ENCODE measurements at places on chromosomes 5 and 9.

DNA sequence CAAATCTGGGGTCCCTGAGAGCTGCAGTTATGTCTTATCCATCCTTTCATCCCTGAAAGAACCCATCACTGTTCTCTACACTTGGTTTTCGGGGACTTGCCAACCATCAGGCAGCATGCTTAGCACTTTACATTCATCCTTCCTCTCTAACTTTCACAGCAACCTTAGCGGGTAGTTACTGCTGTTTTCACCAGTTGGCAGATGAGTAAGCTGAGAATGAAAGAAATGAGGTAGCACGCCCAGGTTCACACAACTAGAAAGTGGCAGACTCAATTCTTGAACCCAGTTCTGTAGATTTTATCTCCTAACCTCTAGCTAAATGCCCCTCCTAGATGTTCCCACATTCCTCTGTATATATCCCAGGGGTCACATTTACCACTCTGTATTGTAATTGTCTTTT is 342.0 kb upstream of the WWC1 start:
- no peak for DNase-seq

DNA sequence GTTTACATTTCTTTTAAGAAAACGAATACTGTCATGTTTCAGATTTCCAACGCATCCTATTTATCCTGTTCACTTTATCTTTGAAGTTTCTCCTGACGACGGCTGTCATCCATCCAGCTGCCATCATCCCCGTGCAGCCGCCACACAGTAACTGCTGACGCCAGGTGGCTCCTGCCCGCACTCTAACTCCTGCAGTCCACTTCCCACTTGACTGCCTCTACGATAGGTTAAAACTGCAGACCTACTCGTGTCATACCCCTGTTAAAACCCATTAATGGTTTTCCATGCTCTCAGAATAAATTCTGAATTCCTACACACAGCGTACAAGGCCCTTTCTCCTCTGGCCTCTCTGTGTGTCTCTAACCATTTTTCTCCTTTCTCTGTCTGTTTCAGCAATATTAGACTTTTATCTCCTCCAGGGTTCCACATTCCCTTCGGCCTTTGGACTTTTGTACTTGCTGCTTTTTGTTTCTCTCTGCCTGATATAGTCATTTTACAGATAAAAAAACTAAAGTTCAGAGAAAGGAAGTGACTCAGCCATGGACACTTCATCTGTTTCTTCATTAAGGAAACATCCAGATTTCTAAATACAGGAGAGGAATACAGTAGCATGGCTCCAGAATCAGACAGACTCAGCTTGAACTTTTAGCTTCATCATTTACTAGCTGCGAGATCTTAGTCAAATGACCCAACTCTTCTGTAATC is 84.9 kb downstream of the ADAMTS12 start:
- no peak for DNase-seq

DNA sequence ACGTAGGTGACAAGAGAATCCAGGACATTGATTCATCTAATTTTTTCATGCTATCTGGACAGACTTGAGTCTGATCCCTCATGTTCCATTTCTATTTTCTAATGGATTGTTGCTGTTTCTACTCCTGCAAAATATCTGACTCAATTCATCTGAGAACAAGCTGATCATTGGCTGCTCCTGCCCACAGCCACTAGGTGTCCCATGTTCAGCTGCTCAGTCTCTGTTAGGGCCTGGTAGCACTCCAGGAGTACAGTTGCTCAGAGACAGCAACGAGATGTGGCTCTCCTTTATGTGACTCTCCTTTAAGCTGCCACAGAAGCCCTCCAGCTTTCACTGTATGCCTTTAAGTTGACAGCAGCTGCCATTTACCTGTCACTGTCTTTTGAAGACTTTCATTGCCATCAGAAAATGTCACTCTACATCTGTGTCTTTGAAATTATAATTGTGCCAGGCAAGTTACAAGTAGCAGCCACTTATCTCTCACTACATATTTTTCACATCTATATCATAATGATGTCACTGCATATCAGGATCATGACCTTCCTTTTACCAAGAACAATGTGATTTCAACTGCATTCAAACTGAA is 1944.2 kb upstream of the NUDT12 start:
- no peak for DNase-seq

DNA sequence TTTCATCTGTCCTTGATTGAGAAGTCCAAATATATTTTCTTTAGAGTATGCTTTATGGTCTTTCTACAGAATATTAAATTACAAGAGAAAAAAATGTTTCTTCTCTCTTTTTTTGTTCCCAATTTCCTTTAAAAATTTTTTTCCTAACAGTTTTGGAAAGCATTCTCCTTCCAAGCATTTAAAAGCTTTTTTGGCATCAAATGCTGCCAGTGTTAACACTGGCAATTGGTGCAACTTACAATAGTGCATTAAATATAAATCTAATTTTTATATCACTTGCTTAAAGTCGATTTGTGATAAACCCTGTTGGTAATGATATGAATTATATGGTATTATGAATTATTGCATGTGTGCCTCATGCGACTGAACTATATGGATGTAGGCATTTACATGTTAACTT is 165.9 kb upstream of the ELL2 start:
- DNase-seq: no peak

DNA sequence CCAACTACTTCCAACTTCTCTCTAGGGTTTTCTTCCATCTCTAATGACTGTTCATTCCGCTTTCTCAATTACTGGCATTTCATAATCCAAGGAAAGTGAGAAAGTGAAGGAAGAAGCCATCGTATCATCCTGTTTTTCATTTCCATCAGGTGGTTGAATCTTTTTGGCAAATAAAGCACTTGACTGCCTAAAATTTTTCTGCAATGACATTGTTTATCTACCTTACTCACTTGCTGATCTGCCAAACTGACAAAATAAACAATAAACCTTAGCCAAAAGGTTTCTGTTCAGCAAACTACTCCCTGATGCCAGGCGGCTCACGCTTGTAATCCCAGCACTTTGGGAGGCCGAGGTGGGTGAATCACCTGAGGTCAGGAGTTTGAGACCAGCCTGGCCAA is 18.4 kb downstream of the FNBP1 start:
- DNase-seq: no peak

DNA sequence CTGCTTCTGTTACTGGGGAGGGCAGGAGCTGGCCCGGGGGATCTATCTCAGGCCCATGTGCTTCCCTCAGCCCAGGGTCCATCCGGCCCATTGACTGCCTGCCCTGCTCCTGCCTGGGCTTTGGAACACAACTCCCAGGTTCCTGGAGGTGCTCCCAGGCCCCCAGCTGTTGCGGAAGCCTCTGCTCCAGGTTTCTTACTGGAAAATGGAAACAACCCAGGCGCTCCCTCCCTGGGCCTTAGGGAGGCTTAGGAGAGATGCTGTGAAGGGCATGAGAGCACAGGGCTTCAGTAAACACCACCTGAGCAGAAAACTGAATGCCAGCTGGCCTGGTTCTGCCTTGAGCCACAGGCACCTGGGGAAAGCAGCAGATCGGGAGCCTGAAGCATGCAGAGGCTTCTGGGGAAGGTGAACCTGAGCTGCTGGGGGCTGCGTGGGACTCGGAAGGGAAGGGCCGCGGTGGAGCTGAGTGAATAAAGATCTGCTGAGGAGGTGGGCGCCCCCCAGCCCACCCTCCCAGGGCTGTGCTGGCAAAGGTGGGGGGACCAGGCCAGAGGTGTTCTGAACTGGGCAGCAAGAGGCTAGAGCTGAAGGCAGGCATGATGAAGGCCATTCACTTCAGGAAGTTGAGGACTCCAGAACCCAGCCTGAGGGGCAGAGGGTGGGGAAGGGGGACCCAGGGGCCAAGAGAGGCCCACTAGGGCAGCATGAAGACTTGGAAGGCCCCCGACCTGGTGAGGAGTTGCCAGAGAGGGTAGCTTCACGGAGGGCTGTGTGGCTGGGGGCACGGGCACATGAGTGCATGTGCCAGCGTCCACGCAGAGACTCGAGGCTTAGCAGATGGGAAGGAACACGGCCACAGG is 64.8 kb downstream of the SHB start:
- no peak for DNase-seq

- DNase-seq: no peak
Measured at GRCh38 chr5:123084730-123085605, 4.1 kb upstream of the PRDM6 start.

DNA sequence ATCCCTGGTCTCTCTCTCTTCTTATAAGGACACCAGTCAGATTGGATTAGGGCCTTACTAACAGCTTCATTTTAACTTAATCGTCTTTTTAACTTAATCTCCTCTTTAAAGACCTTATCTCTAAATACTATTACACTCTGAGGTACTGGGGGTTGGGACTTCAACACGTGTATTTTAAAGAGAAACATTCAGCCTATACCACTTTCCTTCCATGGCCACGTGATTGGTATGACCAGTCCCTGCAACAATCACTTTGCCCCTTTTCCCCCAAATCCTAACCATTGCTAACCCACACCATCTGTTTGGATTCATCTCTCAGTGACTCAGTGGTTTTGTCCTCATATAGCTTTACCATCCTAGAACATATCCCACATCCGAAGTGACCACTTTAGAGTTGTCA is 3.8 kb upstream of the MAN2A1 start:
- DNase-seq: no peak

GRCh38 chr5:147400881-147401280 is 109.0 kb downstream of the DPYSL3 start:
- DNase-seq: no peak

DNA sequence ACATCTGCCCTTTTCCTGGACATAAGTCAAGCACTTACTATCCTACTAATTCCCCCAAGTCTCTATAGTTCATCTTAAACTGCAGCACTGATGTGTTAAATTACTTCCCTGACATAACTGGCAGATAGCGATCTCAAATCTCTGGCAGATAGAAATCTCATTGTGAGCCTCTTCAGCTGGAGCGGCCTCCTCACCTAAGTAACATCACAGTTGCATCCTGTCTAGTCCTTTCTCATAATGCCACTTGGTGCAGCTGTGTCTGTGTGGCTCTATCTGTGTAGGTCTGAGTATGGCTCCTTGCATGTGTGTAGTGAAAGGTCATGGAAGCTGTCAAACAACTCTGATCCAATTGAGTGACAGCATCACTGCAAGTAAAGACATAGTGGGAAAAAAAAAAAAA is 53.6 kb upstream of the FST start:
- DNase-seq: no peak

DNA sequence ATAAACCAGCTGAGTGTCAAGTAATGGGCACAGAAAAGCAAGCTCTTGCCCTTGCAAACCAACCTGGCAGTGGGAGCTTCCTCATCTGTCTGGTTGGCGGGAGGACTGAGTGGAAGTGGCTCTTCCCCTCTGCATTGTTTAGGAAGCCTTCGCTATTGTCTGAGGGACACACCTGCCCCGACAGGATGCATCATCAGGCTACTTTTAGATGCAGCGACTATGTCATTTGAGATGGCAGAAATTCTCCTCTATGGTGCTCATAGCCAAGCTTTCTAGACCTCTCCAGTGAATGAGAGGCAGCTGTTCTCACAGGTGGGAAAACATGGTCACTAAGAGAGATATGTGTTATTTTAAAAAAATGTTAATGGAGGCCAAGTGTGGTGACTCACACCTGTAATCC is 104.0 kb downstream of the DOCK8 start:
- no peak for DNase-seq

GRCh38 chr9:71119746-71120145 is 1.7 kb downstream of the TRPM3 start:
- no peak for DNase-seq

- DNase-seq: no peak
Measured at GRCh38 chr5:124546643-124547042, 199.8 kb downstream of the ZNF608 start.

DNA sequence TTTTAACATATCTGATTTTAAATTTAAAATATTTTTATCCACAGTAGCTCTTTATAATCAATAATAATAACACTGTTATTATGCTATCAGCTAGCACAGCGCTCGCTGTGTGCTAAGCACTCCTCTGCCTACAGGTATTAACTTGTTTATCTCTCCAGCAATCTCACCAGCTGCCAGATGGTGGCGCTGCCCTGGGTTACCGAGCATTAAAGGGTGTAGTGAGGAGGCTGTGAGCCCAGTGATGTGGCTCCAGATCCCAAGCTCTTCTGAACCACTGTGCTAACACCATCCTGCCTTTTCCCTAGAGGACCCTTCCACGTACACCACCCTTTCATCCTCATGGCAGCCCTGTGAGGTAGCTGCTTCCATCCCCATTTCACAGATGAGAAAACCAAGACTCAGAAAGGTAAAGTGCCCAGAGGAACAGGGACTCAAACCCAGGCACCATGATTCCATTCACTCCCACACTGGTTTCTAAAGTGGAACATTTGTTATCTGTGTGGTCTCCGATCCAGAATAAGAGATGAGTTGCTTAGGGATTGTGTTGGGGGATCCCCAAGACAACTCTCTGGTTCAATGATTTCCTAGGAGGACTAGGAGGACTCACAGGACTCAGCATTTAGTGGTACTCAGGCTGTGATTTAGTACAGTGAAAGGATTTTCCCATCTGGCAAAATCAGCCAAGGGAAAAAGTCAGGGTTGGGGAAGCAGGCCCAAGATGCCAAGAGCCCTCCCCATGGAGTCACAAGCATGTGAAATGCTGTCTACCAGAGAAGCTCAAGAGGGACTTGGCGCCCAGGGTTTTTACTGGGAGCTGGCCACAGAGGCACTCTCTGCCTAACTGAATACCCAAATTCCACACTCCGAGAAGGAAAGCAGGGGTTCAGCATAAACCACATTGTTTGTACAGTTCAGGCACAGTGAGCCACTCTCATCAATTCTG is 7.0 kb downstream of the IGFBPL1 start:
- peak; percentile 58 for DNase-seq

DNA sequence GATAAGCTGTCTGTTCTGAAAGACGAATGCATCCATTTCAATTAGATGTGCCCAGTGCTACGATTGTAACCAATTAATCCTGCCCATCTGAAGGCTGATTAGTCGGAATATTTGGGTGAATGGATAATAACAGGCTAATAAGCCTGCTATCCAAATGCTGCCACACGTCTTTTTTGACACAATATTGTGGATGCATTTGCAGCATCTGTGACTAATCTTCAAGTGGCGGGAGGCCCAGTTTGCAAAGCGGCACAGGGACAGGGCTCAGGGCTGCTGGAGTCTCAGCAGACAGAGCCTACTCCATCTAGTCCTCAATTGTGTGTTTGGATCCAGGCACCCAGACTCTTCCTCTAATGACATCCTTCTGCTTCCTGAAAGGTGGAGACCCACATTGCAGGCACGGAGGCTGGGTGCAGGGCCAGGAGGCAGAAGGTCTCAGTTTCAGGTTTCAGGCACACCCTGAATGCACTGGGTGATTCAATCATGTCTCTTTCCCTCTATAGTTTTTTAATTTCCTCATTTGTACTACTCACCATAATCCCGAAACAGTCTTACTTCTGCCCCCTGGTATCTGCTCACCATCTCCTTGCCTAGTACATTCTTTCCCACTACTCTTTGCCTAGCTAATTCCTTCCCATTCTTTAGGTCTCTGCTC is 169.6 kb downstream of the ASTN2 start:
- DNase-seq: no peak

DNA sequence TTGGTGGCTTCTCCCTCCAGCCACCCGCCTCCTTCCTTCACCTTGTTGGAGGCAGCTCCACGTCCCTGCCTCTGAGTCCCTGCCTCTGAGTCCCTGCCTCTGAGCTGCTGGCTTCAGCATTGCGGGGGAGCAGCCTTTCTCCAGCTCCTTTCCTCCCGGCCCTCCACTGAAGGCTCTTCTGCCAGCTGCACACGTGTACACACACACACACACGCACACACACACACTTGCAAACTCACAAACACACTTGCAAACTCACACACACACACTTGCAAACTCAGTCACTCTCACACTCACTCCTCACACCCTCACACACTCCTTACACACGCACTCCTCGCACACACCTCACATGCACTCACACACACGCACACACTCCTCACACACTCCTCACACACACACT is 45.1 kb downstream of the C9orf50 start:
- DNase-seq: no peak
